ENCODE measurements at places on chromosomes 2 and 18.

- DNase-seq: no peak
Measured at GRCh38 chr2:54483426-54483825, 27.3 kb downstream of the SPTBN1 start.

DNA sequence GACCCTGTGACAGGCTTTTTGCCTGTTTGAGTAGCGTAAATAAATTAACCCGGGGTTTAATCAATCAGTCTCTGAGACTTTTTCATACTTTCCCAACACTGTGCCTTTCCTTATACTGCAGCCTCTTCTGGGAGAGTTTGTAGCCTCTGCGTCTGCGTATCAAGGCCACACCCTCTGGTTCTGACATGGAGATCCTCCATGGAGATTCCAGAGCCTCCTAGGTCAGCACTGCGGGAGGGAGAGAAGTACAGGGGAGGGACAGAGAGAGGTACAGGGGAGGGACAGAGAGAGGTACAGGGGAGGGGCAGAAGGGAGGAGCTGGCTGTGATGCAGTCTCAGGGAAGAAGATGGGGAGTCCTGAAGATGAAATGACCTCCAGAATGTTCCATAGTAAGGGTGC lies 166.0 kb downstream of the ARL4C start:
- DNase-seq: no peak

DNA sequence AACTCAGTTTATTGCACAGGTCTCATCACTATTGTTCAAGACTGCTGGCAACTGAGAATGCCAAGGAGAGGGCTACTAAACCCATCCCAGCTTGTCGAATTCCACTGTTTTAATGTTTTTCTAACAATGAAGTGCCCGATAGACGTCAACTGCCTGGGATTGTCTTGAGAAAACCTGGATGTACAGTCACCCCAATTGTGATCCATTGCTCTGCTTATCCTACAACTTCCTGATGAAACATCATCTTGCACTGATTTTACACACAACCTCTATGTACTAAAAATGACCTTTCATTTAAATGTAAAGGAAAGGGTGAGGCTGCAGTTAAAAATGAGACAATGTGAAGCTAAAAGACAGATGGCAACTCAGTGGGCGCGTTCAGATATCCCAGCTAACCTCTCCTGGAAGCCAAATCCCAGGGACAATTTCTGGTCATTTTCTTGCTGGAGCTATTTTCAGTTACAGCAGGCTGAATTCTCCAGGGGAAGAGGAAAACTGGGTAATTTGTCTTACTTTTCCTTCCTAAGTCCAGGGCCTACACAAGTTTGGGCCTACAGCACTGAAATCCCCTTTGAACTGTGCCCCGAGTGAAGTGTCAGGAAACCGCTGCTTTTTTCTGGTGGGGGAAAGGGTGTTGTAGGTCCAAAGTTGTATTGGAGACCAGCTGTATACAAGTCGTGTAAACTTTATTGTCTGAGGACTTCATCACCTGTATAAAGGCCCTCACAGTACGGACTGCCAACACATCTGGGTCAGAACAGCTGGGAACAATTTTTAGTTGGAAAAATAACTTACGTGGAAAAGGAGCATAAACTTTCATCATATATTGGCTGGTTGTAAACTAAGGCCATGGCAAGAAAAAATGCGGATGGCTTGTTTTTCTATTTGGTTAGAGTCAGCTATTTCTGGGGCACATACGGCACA lies 68.9 kb upstream of the LTBP1 start:
- no peak for DNase-seq

- DNase-seq: no peak
Measured at GRCh38 chr2:17813010-17813741, 3.1 kb upstream of the MSGN1 start.

GRCh38 chr2:68653538-68653982 lies 10.2 kb downstream of the PROKR1 start:
- peak; percentile 39 for DNase-seq

- DNase-seq: no peak
Measured at GRCh38 chr2:237652181-237652580, 24.8 kb downstream of the LRRFIP1 start.

GRCh38 chr2:213065583-213066442 lies 85.6 kb downstream of the IKZF2 start:
- DNase-seq: no peak

DNA sequence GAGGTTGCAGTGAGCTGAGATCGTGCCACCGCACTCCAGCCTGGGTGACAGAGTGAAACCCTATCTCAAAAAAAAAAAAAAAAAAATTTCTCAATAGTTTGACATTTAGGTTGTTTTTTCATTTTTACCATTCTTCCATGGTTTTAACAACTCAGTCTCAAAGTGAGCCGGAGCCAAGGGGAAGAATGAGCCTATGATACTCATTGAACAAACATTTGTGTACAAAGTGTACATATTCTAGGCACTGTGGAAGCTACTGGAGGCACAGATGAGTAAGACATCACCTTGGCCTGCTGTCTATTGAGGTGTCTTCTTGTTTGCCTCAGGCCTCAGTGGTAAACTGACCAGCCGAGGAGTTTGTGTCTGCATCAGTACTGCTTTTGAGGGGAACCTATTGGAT lies 21.9 kb downstream of the CENPO start:
- no peak for DNase-seq

- DNase-seq: no peak
Measured at GRCh38 chr2:107669335-107669734, 157.4 kb upstream of the RGPD4 start.

DNA sequence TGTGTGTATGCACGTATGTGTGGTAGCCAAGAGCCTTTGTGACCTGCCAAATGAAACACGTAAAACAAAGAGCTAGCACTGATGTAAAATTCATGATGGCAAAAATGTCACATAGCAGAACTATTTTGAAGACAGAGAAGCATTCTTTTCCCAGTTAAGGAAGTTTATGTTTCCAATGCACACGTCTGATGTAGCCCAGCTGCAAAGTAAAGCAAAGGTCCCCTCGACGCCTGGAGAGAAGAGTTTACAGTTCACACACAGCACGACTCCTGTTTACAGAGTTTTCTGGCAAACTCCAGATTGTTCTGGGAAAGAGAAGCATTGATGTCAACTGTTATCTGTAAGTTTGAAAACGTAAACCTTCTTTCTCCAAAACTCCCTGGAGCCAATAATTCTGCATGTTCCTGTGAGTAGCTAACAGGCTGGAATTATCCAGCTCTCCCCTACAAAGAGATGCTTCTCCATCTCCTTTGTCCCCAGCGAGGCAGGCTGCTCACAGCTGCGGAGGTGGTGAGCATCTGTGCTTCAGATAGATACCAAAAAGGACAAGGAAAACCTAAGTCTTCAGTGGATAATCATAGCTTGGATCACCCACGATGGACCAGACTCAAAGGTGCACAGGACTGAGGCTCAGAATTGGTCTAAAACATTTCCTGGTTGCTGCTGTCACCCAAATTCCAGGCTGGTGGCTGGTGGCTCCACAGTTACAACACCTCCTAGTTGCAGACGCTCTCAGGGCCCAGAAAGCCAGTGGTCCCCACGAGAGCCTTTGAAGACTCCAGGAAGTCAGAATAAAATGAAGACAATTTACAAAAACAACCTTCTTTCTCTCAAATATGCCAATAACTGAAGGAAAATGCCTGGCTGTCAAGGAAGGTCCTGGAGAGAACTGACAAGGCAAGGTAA lies 87.4 kb downstream of the COL6A3 start:
- no peak for DNase-seq

DNA sequence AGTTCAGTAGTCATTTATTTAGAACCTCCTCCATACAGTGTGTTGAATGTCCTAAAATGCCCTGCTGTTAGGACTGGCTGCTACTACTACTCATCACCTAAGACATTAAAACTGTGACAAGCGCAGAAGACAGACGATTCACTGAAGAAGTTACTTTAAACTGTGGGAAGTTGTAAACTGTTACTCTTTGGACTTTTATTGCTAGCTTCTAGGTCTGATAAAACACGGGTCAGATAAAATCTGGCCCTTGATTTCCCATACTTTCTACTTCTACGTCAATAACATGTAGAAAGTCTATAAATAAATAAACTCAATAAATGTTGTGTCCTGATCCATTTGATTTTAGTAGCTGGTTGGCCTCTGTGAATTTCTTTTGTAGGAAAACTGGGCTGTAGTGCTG lies 113.4 kb downstream of the ICA1L start:
- no peak for DNase-seq

- DNase-seq: no peak
Measured at GRCh38 chr2:66987733-66988132, 409.4 kb upstream of the ETAA1 start.

DNA sequence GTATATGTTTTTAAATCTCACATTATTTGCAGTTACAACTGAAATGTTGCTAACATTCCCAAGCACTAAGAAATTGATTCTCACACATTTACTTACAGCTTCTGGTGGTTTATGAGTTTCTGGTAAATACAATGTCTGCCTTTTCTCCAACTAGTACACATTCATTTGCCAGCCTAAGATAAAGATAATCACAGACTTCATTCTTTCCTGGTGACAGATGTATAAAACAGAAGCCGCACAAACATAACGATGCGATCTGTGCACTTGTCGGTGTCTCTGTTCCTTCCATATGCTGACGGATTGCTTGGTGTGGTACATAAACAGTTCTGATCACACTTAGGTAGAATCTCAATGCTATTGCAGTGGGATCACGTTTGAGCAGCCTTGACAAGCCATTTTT lies 100.4 kb upstream of the DDX18 start:
- no peak for DNase-seq

- no peak for DNase-seq
Measured at GRCh38 chr2:213644926-213645325, 360.7 kb downstream of the SPAG16 start.

- no peak for DNase-seq
Measured at GRCh38 chr2:156675896-156676295, 239.7 kb downstream of the GPD2 start.

- DNase-seq: no peak
Measured at GRCh38 chr18:60047556-60047955, 147.8 kb downstream of the PMAIP1 start.

GRCh38 chr2:41914936-41915335 lies 132.9 kb upstream of the PKDCC start:
- DNase-seq: no peak

GRCh38 chr2:43081131-43081765 lies 145.2 kb downstream of the ZFP36L2 start:
- DNase-seq: no peak

DNA sequence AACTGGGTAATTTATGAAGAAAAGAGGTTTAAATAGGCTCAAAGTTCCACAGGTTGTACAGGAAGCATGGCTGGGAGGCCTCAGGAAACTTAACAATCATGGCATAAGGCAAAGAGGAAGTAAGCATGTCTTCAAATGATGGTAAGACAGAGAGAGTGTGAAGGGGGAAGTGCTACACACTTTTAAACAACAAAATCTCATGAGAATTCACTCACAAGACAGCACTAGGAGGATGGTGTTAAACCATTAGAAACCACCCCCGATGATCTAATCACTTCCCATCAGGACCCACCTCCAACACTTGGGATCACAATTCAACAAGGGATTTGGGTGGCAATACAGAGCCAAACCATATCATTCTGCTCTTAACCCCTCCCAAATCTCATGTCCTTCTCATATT lies 34.9 kb downstream of the CFAP210 start:
- DNase-seq: no peak

GRCh38 chr18:40917056-40917455 lies 1038.0 kb upstream of the PIK3C3 start:
- no peak for DNase-seq

GRCh38 chr2:221464971-221465370 lies 107.1 kb downstream of the EPHA4 start:
- DNase-seq: no peak

DNA sequence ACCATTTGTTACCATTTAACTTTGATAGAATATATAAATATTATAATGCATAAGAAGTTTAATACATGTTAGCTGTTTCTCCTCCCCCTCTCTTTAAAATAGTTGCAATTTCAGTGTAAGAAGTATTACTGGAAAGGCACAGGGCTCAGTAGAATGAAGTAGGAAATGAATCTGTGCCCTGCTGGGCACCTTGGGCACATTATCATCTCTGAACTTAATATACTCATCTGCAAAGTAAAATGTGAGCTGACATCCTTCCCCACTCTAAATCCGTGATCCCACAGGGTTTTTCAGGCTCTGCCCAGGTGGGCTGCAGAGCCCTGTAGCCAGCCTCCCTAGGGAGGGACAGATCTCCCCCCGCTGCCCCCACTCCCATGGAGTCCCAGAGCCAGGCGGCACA lies 56.8 kb downstream of the DPP4 start:
- no peak for DNase-seq

DNA sequence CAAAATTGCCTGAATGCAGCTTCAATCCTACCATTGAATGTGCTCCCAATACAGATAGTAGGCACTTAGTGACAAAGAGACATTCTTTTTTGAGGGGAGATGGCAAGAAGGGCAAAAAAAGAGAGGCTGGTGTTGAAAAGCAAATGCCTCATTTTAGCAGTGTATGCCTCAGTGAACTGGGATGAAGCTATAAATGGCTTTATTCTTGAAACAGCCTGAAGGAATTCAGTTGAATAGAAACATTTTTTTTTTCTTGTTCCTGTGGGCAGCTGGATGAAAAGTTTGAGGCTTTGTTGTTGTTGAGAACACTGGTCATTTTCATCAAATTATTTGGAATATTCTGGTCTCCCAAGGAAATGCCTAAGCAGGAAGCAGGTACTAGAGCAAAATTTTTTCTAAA lies 228.9 kb downstream of the RNF144A start:
- no peak for DNase-seq

GRCh38 chr2:241109210-241110088 lies 7.4 kb upstream of the MTERF4 start:
- no peak for DNase-seq

- DNase-seq: no peak
Measured at GRCh38 chr18:52343138-52343537, 3.1 kb downstream of the DCC start.

- no peak for DNase-seq
Measured at GRCh38 chr2:71156573-71156972, 26.1 kb downstream of the MPHOSPH10 start.

- no peak for DNase-seq
Measured at GRCh38 chr2:181959508-181959907, 26.1 kb upstream of the PPP1R1C start.

DNA sequence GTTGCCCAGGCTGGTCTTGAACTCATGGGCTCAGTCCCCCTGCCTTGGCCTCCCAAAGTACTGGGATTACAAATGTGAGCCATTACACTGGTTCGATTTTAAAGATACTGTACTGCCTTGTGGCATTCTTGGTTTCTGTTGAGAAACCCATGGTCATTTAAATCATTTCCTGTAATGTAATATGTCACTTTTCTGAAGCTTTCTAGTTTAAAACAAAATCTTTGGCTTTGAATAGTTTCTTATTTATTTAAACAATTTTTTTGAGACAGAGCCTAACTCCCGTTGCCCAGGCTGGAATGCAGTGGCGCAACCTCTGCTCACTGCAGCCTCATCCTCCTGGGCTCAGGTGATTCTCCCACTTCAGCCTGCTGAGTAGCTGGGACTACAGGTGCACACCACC lies 8.9 kb downstream of the ZNF512 start:
- DNase-seq: no peak
